ENCODE measurements at places on chromosomes 6 and 20.
A peak's percentile ranks its signal among the peaks of the same experiment; 100 is the strongest.

- DNase-seq, result no peak
Observed at GRCh38 chr20:7144464-7144863, 377.0 kb downstream of the BMP2 start.

DNA sequence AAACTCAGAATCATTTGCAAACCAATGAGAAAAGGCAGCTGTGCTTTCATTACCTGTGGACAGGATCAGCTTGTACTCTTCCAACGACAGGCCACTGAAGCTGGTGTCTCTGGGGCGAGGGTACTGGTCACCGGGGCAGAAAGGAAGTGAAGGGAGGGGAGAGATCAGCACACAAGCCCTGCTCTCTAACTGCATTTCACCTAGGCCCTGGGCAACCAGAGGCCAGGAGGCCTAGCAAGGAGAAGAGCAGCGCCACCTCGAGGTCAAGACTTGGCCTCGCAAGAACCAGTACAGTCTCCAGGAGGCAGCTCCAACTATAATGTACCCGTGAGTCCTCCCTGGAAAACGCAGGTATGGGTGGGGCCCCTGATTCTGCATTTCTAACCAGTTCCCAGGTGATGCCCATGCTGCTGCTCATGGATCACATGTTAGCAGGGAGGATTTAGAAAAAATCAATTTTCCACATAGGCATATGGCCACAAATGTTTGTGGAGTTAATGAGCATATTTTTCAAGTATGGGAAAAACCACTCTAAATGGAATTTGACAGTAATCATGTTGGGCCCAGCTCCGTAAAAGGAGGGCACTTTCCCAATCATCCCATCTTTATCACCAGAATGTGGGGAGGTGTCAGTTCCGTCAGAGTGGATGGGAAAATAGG lies 11.0 kb downstream of the UQCC2 start:
- no peak for DNase-seq

DNA sequence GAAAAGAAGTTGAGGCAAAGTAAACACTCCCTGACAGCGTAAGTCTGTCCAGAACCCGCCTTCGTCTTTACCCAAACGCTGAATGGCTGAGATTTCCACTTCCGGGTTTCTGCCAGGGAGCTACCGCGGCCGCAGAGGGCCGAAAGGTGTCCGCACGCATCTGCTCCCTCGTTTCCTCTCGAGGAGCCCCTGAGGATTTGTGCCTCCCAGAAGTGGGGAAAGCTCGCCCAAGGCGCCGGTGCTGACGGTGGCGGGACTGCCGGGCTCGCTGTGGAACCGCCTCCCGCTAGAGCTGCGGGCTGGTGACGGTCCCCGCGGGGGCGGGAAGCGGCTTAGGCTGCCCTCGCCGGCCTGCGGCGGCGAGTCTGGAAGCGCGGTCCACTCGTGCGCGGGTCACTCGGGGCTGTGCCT lies 1760.2 kb upstream of the DEFB115 start:
- DNase-seq, result no peak

GRCh38 chr20:50285376-50286173 lies 94.9 kb downstream of the CEBPB start:
- DNase-seq, result peak; percentile 81

DNA sequence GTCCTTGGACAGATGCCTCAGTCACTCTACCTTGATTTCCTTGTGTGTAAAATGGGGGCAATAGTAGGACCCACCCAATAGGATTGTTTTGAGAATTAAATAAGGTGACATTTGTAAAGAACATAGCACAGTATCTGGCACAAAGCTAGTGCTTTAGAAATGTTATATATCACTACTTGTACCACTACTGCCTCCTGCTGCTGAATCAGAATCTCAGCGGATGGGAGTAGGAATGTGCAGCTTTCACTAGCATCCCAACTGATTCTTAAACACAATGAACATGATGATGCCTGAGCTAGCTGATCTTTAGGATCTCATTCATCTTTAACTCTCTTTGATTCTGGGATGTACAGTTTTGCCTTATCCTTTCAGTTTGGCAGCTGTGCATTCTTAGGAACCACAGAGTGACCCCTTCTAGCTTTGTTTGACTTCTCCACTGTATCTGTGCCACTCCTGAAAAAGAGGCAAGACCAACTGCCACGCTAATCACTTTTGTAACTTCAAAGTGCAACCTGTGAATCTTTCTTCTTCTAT lies 7.2 kb downstream of the PBOV1 start:
- DNase-seq, result no peak

- DNase-seq, result no peak
Observed at GRCh38 chr6:4593951-4594350, 182.3 kb upstream of the CDYL start.

DNA sequence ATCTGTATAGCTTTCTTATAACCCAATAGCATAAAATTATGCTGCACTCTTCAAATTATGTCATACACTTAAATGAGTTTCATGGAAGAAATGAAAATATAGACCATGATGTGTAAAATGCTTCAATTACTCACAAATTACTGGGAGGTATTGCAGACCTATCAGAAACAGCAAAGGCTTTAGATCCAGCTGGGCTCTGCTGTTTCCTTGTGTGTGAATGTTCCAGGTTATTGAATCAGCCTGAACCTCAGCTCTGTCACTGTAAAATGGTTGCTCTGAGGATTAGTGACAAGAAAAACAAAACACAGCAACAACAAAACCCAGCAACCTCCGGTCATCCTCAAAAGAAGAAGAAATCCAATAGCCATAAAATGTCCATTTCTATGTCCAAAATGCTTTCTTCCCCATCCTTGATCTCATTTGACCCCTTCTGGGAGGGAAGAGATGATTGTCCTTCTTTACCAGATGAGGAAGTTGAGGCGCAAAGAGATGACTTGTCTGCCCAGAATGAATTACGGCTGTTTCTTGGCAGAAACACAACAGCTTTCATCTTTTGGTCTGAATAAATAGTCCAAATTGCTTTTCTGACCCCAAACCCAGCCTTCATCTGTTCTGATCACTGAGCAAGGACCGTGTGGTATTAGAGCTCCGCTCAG lies 42.2 kb upstream of the TGM6 start:
- no peak for DNase-seq

- DNase-seq, result no peak
Observed at GRCh38 chr20:62504323-62504722, 28.5 kb upstream of the GATA5 start.

DNA sequence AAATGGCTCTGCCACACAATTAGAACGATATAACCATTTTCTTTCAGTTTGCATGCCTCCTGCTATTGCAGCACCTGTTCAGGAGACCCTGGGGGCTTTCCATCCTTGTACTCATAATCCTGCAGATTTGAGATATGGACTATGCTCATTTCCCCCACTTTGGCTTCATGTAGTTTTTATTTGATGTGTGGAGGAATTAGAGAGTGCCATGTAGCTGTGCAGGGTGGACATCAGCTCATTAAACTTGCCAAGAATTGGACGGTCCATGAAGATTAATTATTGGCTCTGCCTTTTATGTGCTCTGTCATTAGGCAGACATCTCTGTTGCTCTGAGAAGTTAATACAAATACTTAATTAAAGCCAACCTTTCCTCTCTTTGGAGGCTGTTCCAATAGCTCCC lies 66.2 kb upstream of the CD83 start:
- no peak for DNase-seq

DNA sequence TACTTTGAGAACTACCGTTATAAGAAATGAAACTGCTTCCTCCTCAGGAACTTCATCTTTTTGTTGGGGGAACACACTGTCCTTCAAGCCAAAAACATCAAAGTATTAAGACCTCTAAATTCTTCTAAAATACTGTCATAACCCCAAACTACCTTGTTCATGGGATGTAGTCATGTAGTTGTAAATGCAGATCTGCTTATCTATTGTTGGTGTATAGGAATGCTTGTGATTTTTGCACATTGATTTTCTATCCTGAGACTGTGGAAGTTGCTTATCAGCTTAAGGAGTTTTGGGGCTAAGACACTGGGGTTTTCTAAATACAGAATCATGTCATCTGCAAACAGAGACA lies 282.9 kb upstream of the RUNX2 start:
- no peak for DNase-seq

Data from GM04503 (cell line).